ENCODE measurements at places on chromosomes 1 and 21.
A peak's percentile ranks its signal among the peaks of the same experiment; 100 is the strongest.

GRCh38 chr1:119046785-119047438 is 58.8 kb upstream of the TBX15 start:
- DNase-seq: no peak

- DNase-seq: no peak
Observed at GRCh38 chr1:237287876-237288521, 246.0 kb downstream of the RYR2 start.

DNA sequence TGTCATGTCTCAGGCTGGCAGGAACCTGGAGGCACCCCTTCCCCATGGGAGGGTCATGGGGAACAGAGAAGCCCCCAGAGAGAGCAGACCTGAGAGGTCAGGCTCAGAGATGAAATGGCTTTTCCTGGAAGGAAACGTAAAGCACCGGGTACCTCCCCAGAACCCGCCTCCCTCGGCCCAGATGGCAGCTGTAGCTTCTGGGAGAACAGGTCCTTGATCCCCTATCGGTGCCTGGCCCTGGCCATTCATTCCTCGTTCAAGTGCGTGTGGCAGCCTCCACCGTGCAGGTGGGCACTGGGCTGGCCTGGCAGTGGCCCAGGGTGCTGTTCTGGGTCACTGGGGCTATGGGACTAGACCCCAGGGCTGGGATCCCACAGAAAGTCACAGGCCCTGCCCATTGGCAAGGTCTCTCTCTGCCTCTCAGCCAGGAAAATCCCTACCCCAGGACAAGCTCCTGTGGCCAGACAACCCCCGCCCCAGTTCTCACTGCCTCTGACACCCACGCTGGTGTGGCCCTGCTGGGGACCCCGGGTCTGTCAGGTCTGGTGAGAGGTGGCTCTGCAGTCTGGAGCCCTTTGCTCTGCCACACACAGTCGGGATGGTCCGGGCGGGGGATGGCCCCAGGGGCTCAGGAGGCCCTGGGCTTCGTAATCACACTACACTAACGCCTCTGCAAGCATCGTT is 183.2 kb upstream of the VAMP3 start:
- no peak for DNase-seq

GRCh38 chr1:59664166-59664565 is 150.6 kb upstream of the HOOK1 start:
- no peak for DNase-seq

DNA sequence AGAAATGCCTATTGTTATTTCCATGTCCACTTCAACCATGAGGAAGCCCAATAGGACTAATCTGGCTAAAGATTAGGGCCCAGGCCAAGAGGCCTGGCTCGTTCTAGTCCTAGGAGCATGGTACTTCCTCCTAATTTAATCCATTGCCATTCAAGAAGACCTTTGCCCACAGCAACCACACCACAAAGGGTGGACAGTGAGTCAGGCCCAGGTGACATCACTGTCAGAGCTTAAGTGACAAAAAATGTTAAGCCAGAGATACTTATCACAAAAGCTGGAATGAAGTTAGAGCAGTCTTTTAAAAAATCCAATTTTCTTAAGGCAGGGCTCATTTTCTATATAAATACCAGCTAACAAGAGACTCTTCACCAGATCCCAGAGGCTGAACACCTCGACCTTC is at the start of gene SPRR3:
TSS of gene SPRR3 (plus strand) at position 368 of the 400 bp plus-strand sequence. CDS start 1,272 bp downstream, outside the sequence.
- DNase-seq: no peak

DNA sequence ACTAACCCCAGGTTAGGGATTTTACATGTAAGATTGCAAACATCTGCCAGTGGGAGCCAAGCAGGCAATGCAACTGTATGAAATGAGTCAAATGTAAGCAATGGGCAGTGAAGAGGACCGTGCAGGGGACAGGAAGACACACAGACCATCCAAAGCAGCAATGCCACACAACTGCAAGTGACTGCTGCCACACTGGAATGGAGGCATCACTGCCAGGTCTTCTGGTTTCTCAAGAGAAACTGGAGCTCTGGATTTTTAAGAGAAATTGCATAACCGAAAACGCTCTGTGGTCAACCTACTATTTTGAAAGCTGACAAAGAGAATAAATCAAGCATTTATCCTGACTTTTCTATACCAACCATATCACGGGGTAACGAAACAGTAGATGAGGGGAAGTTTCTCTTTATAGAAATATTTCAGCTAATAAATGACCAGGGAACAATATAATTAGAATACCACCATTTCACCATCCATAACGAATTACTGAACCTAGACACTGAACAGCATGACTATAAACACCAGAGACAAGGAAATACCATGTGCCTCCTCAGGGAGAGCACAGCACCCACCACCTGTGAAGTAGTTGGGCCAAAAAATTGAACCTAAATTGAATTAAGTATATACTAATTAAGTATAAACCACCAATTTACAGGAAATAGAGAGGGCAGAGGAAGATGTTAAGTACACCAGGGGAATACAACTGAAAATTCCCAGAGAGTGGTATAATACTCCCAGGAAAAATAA is 4.4 kb downstream of the AK2 start:
- no peak for DNase-seq

- no peak for DNase-seq
Observed at GRCh38 chr1:215344539-215344938, 222.6 kb upstream of the KCTD3 start.

GRCh38 chr1:165930961-165931360 is 103.5 kb downstream of the UCK2 start:
- DNase-seq: no peak

- no peak for DNase-seq
Observed at GRCh38 chr1:152197361-152197941, 26.5 kb downstream of the HRNR start.

- DNase-seq: no peak
Observed at GRCh38 chr1:44775930-44776729, 790 bp downstream of the RPS8 start.

- DNase-seq: no peak
Observed at GRCh38 chr1:57672346-57673140, 248.7 kb upstream of the DAB1 start.

DNA sequence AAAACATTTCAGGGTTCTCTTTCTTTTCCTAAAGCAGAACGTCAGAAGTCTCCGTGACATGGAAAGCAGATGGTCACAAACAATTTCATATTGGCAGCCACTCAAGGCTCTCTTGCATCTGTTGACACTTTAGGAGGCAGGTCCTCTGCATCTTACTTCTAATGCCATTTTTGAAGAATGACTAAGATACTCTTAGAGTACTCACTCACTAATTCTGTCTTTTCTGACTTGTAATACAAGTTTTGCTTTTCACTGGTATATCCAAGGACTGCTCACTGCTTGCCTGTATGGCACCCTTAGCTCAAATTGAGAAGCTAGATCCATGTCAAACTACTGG is 68.3 kb downstream of the PRRX1 start:
- DNase-seq: no peak

DNA sequence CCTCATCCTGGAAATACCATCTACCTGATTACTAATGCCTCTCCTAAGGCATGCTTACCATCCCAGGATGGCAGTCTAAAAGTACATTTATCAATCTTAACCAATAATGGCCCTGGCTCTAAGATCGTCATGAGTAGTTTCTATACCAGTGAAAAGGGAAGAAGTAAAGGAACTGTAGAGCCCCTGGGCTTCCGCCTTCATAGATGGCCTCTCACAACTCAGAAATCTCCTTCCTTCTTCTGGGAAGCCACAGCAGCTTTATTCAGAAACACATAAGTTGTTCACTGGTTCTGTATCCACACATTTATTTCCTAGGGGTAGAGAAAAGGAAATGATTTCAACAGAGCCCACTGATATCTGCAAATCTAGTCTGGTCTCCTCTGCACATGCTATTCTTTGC is 41.0 kb upstream of the CD5L start:
- no peak for DNase-seq

DNA sequence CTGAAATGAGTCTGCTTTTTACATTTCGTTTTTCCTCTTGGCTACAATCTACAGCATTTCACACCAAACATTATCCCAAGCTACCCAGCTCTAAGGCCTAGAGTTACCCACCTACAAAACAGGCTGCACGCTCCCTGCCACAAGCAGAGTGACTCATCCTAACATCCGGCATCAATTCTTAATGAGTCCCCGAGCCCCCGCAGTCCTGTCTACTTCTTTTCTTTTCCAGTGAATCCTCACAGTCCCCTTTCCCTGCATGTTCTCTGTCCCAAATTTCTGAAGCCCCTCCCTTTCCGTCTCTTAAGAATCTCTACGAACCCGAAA is 650 bp downstream of the PCNX2 start:
- peak; percentile 34 for DNase-seq

DNA sequence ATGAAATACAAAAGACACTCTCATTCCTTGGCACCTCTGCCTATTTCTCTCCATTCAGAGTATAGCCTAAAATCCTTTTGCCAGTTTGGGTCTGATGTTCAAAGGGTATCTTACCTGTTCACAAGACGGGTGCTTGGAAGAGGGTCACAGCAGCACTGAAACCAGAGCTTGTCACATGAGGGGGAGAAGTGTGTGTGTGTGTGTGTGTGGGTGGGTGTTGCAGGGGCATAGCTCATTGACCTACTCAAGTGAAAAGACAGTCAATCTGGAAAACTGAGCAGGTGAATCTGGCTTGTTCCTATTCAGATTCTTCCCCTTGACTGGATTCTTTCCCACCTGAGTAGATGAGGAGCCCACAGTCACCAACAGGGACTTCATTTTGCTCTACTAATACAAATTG is 63.9 kb downstream of the KCTD3 start:
- DNase-seq: no peak

- DNase-seq: peak; percentile 56
Observed at GRCh38 chr1:28296401-28297261, 32.2 kb upstream of the MED18 start.

GRCh38 chr1:170586321-170587252 is 54.6 kb downstream of the GORAB start:
- no peak for DNase-seq

DNA sequence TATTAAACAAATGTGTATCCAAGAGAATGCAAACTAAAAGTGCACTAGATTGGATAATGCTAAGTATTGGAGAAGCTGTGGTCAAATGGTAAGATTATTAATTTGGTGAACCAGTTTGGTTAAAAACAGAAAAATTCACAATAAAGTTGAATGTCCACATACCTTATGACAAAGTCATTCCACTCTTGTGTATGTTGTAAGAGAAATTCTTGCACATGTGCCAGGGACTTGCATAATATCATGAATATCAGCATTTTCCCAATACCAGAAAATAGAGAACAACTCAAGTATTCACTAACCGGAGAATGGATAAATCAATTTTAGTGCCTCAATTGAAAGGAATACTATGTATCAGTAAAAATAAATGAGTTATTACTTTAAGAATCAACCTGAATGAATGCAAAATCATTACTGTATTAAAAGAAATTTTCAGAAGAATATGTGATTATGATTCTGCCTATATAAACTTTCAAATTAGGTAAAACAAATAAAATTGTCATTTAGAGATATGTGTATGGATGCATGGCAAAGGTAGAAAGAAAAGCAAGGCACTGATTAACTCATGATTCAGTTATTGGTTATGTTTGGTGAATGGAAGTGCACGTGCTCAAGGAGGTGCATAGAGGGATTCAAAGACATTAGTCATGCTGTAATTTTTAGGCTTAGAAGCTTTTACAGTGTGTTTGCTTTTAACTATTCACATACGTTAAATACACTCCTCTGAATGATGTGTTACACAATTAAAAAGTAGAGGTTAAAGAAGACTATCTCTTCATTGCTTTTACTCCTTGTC is 217.4 kb upstream of the KCNK2 start:
- no peak for DNase-seq

GRCh38 chr1:4585216-4585615 is 69.2 kb upstream of the AJAP1 start:
- DNase-seq: peak; percentile 10

GRCh38 chr1:178048426-178048825 is 45.5 kb upstream of the RASAL2 start:
- no peak for DNase-seq

- DNase-seq: no peak
Observed at GRCh38 chr1:4710592-4711415, 56.4 kb downstream of the AJAP1 start.

DNA sequence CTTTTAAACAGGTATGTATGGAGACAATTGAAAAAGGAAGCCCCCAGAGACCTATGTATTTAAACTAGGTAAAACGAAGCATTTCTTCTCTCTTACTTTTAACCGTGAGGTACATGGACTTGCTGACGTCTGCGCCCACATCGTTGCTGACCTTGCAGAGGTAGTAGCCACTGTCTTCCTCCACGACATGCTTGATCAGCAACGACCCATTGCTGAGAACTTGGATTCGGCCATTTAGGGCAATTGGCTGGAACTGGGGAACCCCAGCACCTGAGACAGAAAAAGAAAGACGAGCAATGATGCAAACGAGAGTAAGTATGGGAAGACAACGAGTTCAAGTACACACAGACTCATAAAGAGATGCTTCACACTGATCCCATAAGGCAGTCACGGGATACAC is 408.8 kb downstream of the PCP4 start:
- DNase-seq: no peak

DNA sequence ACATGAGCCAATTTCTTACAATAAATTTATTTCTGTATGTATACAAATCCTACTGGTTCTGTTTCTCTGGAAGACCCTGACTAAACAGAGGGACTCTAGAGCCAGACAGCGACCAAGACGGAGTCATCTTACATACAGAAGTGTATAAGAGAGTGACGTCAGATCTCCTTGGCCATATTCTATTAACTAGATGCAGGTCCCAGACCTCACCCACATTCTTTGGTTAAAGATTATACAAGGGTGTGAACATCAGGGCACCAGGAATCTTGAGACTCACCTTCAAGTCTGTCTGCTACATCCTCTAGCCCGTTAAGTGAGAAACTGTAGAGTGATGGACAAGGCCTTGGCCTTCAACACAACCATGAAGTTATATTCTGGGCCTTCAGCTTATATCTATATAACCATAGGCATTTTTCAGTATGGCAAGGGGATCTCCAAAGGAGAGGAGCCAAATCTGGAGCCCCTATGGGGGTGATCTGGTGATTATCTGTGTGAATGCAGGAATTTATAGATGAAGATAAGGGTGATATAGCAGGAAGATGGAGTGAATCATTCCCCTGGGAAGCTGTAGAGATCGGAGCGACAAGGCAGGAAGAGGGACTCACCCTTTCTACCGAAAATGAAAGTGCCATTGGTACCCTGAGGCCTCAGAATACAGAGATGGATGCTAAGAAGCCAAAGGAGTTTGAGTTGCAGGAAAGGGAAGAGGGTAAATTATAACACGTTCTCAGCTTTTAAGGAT is 83.9 kb downstream of the ADAMTS1 start:
- no peak for DNase-seq

Measured in SK-MEL-5 (cell line).